Stimulated activated CD8-positive, alpha-beta memory T cell treated with anti-CD3 and anti-CD28 coated beads, Interleukin-7, amount 100 ng/mL, for 1 hour (primary cell): ENCODE measurements at places on chromosomes 12 and 14.

- no peak for DNase-seq
Observed at GRCh38 chr12:68428724-68429501, 96.8 kb upstream of the MDM1 start.

DNA sequence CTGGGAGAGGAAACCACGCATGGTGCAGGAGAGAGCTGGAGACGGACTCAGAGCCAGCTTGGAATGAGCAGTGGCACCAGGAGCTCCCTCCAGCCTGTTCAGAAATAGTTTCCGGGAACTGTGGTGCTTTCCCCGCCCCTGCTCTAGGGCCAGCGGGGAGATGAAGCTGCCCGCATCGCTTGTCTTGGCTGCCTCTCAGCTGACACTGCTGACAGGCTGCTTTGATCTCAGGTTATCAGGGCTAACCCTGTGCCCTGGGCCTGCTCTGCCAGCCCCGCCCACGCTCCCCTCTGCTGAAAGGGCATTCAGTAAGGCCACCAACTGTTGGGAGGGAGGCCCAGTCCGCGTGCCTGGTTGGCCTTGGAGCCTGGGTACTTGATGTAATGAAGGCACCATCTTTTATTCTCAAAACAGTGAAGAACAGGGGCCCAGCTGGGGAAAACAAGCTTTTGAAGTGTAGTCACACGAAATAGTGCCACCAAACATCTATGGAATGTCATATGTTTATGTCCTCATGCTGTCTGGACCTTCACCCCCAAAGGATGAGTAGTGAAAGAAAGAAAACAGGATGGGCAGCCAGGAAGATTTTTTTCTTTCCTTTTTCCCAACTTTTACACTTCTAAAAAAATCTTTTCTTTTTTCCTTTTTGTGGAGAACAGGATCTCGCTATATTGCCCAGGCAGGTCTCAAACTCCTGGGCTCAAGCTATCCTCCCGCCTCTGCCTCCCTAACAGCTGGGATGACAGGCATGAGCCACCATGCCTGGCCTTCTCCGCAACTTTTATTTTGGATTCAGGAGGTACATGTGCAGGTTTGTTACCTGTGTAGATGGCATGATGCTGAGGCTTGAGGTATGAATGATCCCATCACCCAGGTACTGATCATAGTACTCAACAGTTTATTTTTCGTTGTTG is 115.9 kb upstream of the TBX3 start:
- no peak for DNase-seq

- DNase-seq = no peak
Observed at GRCh38 chr12:101594700-101595099, at the start of gene MYBPC1. Gene MYBPC1 (plus strand): TSS chr12:101594971. CDS start chr12:101595071, 100 bp downstream.

GRCh38 chr12:7450667-7451066 is 6.7 kb upstream of the CD163L1 start:
- no peak for DNase-seq

DNA sequence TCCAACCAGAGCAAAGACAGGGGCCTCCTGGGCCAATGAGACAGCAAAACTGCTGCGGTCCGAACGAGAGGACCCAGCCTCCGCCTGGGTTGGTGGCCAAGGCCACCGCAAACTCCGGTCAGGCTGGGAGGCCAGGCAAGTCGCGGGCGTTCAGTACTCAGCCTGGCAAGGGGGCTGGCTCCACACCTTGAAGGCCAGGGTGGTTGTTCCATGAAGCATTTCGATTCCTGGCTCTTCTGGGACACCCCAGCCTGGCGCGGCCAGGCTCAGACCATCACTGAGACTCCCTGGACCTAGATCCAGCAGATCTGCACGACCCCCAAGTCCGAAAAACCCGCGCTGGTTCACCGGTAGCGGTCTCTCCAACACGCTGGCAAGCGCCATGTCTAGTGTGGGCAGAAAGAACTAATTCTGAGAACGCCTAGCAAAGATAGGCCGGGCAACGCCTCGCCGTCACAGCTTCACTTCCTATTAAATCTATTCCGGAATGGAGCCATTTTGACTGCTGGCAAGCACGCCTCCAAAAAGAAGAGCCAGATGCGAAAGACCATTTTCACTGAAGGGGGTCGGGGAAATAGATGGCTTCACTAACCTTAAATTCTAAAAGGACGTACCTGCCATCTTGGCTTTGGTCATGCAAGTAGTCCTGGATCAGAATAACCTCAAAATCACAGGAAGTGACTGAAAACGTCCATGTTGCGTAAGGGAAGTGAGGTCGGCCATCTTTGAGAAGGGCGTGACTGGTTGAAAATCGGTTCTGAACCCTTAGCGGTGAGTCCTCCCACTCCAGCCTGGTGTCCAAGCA is at the start of gene PSMB5:
PSMB5 (minus strand) TSS at position 403 of the 805 bp plus-strand sequence; CDS start at position 384, 19 bp downstream.
- DNase-seq = peak; percentile 64

DNA sequence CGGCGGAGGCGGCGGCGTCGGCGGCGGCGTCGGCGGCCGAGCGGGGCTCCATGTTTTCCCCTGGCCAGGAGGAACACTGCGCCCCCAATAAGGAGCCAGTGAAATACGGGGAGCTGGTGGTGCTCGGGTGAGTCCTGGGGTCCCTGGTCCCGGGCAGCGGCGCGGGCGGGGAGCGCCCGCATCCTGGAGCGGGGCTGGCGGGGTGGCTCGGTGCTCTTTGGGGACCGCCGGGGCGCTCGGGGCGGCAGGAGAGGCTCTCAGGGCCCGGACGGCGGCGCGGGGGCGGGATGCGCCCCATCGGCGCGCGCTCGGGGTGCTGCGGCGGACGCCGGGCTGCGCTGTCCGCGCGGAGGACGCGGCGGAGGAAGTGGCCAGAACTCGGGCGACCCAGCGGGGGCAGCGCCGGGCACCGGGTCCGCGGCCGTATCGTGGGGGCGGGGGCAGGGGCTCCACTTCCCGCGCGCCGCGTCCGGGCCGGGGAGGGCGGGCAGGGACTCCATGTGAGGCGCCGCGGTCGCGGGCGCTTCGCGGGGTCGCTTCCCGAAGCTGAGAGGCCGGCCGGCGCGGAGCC is 485 bp downstream of the PELI2 start:
- no peak for DNase-seq

- DNase-seq = no peak
Observed at GRCh38 chr12:38053113-38053512, 263.5 kb upstream of the ALG10B start.

- DNase-seq = no peak
Observed at GRCh38 chr12:47577206-47577989, 128.4 kb downstream of the RPAP3 start.

DNA sequence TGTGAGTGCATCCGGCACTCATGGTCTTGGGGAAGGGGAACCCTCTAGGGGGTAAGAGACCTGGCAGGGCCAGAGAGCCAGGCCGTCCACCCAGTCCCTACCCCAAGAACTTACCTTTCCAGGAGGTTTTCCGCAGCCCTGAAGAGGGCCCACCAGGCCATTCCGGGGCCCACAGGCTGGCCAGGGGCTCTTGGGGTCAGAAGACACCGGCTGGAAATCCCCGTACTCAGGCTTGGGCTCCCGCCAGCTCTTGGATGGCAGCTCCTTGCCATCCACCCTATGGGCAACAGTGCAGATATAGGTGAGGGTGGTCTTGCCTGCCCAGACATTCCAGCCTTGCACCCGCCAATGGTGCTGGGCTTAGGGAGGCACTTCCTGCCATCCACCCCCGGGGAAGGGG is 34.6 kb downstream of the NCKAP5L start:
- no peak for DNase-seq

DNA sequence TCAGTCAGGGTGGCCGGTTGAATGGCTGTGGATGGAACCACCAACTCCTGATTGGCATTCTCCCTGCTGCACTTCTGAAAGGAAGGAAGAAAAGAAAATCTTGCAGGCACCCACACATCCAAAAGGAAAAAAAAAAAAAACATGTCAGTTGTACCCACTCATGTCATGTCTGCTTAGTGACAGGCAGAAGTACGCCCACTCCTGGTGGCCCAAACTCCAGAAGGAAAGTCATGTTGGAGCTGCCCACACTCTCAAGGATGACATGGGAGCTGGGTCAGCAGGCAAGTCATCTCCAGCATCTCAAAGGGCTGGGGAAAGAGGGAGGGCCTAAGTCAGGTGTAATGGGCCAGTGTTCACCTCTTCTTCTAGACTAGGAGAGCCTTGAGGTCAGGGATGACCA is 1079.1 kb downstream of the BCL11B start:
- no peak for DNase-seq

DNA sequence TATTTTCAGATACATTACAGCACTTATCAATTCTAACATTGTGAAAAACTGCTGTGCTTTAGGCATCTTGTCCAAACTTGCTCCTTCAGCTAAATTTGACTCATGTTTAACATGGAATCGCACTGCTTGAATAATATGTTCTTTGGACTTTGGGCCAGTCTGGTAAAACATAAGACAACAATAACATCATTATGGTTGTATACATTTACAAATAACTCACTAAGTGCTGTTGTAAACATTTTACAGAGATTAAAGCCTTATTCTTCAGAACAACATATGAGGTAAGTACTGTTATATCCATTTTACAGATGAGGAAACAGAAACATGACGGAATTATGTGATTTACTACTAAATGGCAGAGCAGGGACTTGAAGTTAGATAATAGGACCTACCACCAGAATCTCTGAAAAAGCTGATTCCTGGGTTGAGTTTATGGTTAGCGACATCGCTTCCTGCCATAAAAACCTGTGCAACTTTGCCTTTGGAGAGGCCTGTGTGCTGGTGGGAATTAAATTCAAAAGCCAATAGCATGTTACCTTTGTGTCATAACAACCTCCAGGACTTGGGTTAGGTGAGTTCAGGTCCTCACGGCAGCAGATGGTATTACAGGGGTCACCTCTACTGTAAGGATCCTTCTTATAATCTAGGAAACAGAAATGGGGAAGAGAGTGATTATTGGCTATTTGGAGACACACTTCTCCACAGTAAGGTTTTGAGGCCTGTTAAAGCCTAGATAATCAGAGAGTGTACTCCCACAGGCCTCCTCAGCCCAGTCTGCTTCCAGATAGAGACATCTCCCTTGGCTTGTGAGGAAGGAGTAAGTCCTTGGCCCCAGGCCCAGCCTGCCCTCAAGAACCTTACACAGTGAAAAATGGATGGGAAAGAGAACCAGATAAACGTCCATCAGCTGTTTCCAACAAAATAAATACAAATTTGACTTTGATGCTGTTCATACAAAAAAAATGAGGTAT is 61.8 kb downstream of the PLBD1 start:
- no peak for DNase-seq

DNA sequence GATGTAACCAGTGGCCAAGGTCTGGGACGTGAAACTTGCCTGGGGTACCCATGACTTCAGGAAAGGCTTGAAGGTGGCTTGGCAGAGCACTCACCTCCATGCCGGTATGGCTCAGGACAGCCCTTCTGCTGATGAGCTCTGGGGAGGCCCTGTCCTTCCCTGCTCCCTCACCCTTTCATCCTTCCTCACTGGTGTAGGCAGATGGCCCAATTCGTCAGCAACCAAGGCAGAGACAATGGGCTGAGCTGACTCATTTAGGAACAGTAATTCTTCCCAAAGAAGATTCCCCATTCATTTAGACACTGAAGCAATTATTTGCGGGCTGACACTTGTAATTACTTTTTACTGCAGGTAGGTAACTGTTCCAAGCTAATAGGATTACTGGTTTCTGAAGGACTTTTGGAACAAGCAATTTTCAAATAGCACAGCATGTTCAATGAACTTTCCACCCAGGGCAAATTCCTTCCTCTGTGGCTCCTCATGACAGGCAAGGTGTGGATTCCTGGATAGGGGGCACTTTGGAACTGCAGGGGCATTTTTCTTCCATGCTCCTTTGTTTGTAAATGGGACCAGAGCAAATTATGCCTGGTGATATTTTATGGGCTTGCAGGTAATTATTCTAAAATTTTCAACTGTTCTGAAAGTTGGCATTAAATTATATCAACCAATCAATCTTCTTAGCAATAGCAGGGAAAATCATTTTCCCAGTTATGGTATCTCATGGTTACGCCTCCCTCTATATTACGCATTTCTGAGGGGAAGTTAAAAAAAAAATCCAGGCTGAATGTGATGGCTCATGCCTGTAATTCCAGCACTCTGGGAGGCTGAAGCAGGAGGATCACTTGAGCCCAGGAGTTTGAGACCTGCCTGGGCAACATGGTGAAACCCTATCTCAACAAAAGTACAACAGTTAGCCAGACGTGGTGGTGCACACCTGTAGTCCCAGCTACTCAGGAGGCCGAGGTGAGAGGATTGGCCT is 24.1 kb upstream of the NRDE2 start:
- DNase-seq = no peak

GRCh38 chr14:61488417-61489401 is 167.3 kb downstream of the PRKCH start:
- no peak for DNase-seq

DNA sequence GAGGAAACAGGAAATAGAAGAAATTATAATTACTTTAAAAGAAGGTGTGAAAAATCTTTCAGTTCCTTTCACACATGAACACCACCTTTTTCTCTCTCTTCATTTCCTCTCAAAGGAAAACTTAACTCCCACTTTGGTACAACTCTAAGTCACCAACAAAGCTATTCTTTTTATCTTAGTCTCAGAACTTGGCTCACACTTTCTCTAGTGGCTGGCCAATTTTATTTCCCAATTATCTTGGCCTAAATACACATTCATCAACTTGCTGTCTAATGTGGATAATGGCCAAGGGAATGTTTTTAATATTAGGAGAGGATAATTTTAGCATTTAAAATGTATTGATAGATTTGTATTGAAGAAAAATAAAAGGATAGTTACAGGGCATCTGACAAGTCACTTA is 64.5 kb upstream of the NAV3 start:
- no peak for DNase-seq

GRCh38 chr12:49294086-49294803 is 702 bp upstream of the PRPH start:
- DNase-seq = no peak

- DNase-seq = no peak
Observed at GRCh38 chr12:98238515-98239130, 276.8 kb upstream of the TMPO start.

GRCh38 chr12:68831272-68831671 is 23.3 kb downstream of the MDM2 start:
- DNase-seq = no peak

- DNase-seq = no peak
Observed at GRCh38 chr12:31235868-31236395, 90.0 kb downstream of the SINHCAF start.

- DNase-seq = no peak
Observed at GRCh38 chr14:105167303-105168092, 1.1 kb downstream of the JAG2 start.

- no peak for DNase-seq
Observed at GRCh38 chr12:107761502-107761904, 566 bp upstream of the PRDM4 start.

GRCh38 chr12:121630791-121631355 is 4.5 kb downstream of the ORAI1 start:
- DNase-seq = no peak
